ENCODE measurements at places on chromosomes 4 and X. TPM values are rescaled to one million over a fixed set of nuclear protein-coding genes. Genes with fewer than 3 reads are reported as not detected.

- no peak for DNase-seq
Measured at GRCh38 chr4:174389439-174389838, 105.7 kb downstream of the CEP44 start.

DNA sequence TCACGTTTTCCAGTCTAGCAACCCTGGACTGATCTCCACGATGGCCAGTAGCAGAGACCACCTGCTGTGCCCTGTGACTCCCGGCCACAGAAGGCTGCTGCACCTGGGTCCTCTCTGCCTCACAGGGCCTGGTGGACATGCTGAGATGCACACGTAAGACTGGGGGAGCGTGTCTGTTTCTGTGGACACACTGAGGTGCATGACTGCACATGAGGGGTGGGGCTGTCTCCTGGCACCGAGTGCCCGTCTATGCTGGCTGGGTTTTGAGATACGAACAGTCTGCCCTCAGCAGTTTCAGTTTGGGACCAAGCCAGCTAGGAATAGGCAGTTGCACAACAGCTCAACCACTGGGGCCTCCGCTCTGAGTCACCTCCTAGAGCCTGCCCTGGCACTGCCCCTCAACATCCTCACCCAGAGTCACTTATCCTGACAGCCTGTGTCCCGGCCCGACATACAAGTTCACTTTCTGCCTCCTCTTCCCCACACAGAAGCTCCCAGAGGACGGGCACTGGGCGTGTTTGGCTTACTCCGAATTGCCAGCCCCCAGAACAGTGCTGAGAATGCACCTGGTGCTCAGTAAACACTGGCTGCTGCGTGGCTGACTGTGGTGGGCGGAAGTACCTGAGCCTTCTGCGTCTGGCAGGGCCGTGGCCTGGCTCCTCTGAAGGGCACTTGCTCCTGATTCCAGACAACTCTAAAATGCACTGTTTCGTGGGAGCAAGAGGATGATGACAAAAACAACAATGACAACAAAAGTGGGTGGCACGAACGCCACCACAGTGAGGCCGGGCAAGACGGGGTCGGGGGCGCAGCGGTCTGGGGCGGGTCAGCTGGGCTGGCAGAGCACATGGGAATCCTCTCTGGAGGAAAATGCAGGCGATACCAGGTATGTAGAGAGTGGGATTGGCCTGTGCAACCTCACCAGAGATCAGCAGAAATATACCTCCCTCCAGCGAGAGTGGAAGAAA is 30.9 kb downstream of the RNF212 start:
- DNase-seq = no peak

GRCh38 chr4:151325111-151325948 is at the start of gene SH3D19:
SH3D19 (minus strand) TSS chr4:151325605; CDS start chr4:151325352, 253 bp downstream.
- no peak for DNase-seq

GRCh38 chr4:98503676-98504075 is 154.7 kb downstream of the TSPAN5 start:
- no peak for DNase-seq

KCNIP4 gene
- not detected for total RNA-seq

DNA sequence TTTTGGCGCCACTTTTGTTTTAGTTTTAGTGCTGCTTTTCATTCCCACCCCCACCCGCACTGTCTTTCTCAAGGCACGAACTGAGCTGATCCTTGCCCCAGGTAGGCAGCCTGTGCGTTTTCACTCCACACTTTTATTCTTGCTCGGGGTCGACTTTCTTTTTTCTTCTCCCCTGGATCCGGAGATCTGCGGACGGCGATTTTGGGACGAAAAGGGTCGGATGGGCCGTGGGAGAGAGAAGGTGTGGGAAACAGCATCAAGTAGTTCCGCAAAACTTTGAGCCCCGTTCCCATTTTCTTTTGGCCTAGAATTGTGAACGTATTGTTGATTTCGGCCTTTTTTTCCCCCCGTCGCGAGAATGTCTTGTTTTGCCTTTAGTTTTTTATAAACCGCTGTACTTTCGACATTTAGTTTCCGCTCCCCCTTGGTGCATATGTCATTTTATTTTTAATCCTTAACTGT is 531 bp downstream of the STAG2 start:
- peak; percentile 47 for DNase-seq

CT55 gene
- not detected for total RNA-seq

- DNase-seq = no peak
Measured at GRCh38 chr4:156815717-156816359, 155.8 kb downstream of the PDGFC start.

DNA sequence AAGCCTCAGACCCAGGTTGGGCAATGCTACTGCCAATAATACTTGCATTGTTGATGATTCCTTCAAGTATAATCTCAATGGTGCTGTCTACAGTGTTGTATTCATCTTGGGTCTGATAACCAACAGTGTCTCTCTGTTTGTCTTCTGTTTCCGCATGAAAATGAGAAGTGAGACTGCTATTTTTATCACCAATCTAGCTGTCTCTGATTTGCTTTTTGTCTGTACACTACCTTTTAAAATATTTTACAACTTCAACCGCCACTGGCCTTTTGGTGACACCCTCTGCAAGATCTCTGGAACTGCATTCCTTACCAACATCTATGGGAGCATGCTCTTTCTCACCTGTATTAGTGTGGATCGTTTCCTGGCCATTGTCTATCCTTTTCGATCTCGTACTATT is 7.4 kb downstream of the LPAR4 start:
- DNase-seq = no peak
